ENCODE measurements at places on chromosomes 3 and 15. TPM values are rescaled to one million over a fixed set of nuclear protein-coding genes. Genes with fewer than 3 reads are reported as not detected.

ARHGEF26 gene
- total RNA-seq, result 33.8 TPM

NR1I2 gene
- total RNA-seq, result not detected

GRCh38 chr3:143529018-143529478 is 319.2 kb downstream of the SLC9A9 start:
- H3K27ac ChIP-seq, result no peak overlapping the region
- no peaks in the 10 kb centered on the region for H3K4me1 ChIP-seq
- no peak overlapping the region for H3K4me3 ChIP-seq
- no peaks in the 10 kb centered on the region for H3K36me3 ChIP-seq
- H3K27me3 ChIP-seq, result no peaks in the 10 kb centered on the region

DNA sequence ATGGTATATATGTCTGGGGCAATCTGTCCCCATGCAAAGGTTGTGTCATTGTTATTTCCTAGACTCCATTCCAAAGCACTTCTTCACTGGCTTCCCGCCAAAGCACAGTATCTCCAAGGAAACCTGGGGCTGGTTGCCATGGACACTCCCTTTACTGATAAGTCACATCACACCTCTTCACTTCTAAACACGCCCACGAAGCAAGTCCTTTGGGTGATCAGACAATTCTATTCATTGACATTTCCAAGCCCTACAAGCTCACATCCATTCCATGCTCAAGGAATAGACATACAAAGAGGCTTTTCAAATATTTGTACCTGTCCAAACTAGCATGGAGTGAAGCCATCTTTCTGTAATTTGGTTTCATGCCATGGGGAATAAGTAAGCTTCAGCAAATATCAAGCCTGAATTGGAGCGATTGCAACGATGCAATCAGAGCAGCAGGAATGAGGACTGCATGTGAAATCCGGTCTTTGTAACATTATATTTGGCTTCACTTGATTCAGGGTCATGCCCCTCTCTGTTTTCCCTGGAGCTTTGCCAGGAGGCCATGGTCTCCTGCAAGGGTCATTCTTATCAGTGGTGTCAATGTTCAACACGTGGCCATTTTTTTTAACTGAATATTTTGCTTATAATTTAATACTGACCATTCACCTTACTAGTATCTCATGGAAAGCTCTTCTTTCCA is 201.6 kb upstream of the TMC3 start:
- no peaks in the 10 kb centered on the region for H3K4me1 ChIP-seq
- H3K4me3 ChIP-seq, result no peak overlapping the region
- H3K27me3 ChIP-seq, result no peaks in the 10 kb centered on the region
- no peak for DNase-seq
- no peak overlapping the region for H3K27ac ChIP-seq

DNA sequence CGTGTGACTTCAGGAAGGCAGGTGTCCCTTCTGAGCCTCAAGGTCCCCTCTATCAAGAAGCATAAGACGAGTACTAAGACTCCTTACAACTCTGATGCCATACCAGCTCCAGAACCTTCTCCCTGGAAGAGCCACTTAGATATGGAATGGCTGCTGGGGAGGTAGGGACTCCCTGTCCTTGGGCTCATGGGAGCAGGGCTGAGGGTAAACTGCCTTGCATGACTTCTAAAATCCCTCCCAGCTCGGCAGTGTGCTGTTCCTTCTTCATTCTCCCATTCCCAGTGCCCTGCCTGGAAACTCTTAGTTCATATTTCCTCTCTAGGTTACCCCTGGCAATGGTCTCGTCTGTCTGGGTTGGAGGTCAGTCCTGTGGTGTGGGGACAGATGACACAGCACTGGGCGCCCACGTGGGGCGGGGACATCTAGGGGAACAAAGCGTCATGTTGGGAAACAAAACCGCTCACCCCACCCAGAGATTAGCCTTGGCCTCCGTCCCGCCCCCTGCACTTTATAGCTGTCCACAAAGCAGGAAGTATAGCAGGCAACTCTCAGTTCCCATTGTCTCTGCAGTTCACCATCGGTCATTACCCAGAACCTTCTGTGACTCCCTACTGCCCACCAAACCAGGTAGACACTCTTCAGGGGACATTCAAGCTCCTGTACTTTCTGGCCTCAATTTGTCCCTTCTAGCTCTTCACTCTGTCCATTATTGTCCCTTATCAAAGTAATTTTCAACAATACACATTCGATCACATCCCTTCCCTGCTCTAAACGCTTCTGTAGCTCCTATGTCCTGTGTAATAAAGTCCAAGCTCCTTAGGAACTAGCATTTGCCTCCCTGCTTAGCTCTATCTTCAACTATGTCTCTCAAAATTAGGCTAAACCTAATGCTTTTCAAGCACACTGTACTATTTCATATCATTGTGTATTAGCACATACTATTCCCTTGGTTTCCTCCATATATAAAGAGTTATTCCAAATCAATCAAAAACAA is 73.8 kb downstream of the IQSEC1 start:
- H3K27ac ChIP-seq, result peak overlapping the region; percentile 32
- H3K27me3 ChIP-seq, result no peaks in the 10 kb centered on the region
- peak; percentile 87 for DNase-seq
- H3K4me1 ChIP-seq, result no peaks in the 10 kb centered on the region
- H3K4me3 ChIP-seq, result no peak overlapping the region
- H3K36me3 ChIP-seq, result peaks cover 2% of the 10 kb centered on the region
